ENCODE measurements at places on chromosomes 2 and 18.

GRCh38 chr2:88036182-88036581 is 19.4 kb downstream of the KRCC1 start:
- DNase-seq, result no peak

GRCh38 chr2:2306878-2307277 is 24.2 kb downstream of the MYT1L start:
- no peak for DNase-seq

- no peak for DNase-seq
These were observed 62.4 kb upstream of the MSH6 start for GRCh38 chr2:47720559-47720958.

DNA sequence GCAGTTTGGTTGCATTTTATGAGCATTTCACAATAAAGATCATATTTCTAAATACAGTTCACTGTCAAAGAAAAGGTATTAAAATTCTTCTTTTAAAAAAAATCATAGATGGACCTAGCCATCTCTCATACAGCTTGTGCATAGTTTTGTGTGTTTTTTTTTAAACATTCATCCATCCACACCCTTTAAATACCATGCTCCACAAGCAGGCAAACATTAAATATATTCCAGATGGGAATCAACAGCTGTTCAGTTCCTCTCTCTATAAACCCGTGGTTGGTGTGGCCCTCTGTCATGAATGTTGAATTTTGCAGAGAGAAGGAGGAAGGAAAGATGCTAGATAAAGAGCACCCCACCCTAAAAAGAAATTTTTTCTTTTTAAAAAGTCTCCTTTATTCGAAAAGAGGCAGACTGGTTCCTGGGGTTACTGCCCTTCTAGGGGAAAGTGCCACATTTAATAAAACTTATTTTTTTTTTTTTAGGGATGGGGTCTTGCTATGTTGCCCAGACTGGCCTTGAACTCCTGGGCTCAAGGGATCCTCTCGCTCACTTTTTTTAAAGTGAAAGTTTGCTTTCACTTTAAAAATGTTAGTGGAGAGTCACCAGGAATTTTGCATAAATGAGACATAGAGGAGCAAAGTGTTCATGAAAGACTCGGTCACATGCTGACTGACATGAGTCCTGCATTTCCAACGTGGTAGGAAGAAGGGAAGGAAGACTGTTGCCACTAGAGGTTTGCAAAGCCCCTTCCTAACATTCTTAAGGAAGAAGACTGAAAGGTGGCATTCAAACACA is 73.9 kb upstream of the LMAN1 start:
- DNase-seq, result no peak

- no peak for DNase-seq
These were observed 134.7 kb downstream of the MSTN start for GRCh38 chr2:189927823-189928222.

DNA sequence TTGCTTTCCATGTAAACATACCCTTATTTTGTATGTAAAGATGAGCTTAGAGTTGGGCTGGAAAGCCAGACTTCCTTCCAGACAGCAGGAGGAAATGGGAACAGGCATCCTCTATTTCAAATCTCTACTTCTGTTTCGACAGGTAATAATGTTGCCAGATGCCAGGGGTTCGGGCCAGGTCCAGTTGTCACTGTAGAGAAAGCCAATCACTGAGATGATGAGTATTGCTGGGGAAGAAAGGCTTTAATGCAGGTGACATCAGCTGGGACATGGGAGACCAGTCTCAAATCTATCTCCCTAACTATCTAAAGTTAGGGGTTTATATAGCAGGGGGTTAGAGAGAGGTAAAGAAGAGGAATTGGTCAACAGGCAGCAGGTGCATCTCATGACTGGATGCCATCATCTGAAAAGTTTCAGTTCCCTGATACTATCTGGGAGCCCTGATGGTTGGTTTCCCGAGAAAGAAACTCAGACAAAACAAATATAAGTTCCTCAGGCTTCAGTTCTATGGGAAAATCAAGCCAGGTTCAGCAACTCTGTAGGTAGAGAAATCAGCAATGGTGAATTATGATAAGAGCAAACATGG is 9.3 kb upstream of the MTCL1 start:
- no peak for DNase-seq

DNA sequence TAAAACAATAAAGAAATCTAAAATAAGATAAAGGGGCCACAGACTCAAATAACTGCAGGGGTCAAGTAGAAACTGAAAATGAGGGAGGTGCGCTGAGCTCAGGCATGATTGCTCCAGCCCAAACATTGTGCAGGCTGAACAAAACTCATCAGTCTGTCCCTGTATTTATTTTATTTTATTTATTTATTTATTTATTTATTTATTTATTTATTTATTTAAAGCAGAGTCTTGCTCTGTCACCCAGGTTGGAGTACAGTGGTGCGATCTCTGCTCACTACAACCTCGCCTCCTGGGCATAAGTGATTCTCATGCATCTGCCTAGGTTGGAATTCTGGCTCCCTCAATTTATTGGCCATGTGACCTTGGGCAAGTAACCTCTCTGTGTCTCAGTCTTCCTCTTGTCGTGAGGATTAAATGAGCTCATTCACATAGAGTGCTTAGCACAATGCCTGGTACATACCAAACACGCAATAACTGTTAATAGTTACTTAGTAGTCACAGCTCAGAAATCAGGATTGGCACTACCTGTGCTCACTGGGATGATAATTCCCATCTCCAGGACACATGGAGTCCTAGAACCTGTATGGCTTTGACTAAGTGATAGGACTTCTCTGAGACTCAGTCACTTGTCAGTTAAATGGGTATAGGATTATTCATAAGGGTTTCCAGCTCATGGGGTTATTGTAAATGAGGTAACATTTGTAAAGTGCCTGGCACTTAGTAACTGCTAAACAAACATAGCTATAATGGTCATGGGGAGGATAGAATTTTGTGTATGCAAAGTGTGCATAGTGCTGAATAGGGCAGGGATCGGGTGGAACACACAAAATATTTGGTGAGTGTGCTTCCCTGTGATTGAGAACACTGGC is 6.0 kb downstream of the SPEG start:
- no peak for DNase-seq

DNA sequence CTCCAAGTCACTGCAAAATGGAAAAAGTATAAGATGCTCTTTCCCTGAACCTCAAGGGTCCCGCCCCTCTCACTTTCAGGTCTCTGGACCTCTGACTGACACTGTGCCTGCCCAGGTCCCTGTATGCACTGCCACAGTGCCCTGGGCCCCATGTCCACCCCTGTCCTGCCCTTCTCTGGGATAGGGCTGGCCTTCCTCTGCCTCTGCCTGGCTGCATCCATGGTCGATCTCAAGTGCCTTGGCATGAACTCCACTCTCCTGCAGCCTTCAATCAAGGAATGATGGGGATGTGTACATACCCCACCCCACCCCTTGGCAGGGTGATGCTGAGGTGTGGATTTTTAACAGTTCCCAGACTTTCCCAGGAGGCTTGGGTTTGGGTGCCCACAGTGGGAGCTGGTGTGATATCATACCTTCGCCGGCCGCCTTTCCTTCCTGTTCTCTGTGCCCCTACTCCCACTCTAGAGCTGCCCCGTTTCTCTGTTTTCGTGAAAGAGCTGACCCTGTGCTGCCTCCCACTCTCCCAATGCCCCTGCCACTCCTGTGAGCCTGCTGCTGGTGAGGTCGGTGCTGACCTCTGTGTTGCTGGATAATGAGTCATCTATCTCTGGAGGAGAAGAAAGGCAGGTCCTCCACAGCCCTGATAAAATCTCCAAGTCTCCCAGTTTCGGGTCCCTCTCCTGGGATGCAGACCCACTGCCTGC is 18.9 kb downstream of the PTPN18 start:
- DNase-seq, result no peak

DNA sequence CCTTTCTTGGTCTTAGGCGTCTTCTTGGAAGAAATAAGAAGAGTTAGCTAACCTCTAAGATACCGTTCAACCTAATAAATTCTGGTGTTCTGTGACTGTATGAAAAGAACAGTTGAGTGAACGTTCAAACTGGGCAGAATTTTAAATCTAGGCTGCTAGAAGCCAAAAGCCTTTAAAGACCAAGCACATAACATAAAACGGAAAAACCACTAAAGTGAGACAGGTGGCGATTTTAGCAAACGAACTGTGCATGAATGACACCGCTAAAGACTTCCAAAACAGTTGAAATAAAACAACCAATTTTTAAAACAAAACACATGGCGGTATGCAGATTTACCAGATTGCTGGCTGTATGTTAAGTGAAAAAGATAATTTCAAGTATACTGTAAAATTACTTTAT is 73.1 kb downstream of the GALNT13 start:
- no peak for DNase-seq

DNA sequence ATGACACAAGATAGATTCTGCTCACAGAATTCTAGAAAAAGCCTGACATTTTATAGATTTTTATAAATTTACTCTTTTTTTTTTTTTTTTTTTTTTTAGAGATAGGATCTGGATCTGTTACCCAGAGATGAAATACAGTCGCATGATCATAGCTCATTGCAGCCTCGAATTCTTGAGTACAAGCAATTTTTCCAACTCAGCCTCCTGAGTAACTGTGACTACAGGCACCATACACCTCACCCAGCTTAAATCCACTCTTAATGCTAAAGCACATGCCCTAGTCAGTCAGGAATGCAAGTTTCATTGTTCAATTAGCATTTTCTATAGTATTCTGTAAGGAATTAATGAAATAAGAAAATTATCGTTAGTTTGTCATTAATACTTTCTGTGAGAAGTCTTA is 32.1 kb upstream of the WDR75 start:
- no peak for DNase-seq

DNA sequence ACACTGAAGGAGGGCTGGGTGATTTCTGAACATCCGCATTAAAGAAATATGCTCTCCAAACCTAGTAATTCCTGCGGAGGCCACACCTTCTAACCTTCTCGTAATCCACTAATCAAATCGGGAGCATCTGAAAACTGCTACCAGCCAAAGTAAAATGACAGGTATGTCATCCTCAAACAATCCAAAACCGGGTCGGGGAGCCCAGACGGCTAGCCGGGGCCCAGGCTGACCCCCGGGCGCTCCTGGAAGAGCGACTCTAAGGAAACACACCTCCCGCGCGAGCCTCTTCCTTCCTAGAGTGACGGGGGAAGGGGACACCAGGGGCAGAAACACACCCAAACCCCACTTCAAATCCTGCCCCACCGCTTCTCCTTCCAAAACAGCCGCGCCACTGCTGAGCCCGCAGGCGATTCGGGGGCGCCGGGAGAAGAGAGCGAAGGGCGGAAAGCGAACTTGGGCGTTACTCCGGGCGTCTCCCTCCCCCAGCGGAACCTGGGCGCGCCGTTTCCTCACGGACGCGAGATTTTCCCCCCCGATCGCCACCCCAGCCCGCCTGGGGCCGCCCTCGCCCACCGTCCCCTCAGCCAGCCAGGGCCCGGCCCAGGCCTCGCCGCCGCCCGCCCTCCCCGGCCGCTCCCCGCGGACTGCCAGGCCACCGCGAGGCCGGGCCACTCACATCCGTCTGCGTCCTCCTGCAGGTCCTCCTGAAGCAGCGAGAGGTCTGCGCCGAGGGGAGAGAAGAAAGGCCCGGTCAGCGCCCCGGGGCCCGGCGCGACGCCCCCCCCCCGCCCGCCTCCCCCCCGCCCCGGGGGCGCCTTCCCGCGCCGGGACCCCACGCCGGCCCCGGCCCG is 584 bp downstream of the PPP4R1 start:
- peak; percentile 83 for DNase-seq

- no peak for DNase-seq
These were observed 61.4 kb downstream of the CCDC148 start for GRCh38 chr2:158395166-158395565.

DNA sequence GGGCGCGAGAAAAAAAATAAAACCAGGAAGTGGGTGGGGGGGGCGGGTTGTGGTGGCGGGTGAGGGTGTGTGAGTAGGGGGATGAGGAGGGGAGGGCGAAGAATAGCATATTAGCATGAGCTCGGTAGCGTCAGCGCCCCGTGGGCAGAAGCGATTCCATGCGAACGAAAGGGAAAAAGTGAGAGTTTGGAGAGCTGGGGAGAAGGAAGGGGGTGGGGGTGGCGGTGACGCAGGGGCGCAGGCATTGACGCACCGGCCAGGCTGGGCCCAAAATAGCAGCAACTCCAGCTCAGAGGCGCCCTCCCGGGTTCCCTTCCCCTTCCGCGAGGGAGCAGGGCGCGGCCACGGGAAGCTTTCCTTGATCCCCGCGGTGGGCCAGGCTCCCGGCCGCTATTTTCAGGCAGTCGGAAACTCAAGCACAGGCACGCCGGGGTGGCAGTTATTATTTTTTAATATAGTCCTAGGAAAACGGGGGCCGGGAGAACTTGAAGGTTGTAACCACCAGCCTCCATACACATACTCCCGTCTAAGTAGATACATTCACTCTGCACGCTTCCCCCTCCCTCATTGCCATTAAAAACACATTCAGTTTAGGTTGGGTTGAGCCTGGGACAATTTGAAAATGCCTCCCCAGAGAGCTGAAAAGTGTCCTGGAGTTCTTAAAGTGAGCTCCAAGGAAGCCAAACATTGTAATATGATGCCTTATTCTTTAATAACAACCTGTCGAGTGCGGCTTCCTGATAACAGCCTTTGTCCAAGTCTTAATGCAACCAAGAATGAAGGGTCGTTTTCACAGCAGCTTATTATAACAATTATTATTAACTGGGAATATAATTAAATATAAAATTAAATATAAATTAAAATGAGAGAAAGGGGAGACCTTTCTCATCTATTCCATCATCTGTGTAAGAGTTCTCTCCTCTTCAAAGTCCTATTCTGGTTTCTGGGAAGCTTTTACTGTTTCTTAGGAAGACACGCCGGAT is 2.3 kb upstream of the NR4A2 start:
- DNase-seq, result peak; percentile 71

GRCh38 chr18:73785300-73785699 is 362.3 kb downstream of the FBXO15 start:
- no peak for DNase-seq

- DNase-seq, result no peak
These were observed 122.3 kb downstream of the ATL2 start for GRCh38 chr2:38254796-38255195.

DNA sequence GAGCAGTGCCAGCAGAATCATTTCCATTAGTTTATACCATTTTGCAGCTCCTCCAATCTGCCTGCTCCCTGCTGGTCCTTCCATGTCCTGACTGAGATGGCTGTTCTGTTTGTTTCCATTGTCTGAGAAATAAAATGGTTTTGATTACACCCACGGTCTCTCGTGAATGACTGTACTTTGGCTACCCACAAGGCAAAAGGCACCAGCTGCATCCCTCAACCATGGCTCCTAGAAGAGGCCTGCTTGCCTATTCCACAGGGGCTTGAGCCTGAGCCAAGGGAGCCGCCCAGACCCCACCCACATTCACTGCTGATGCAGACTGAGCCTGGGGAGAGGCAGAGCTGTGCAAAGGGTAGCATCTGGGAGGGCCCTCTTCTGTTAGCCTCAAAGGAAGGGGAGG is 31.2 kb downstream of the MARCHF4 start:
- no peak for DNase-seq
